ENCODE measurements at places on chromosomes 5 and 9.

- DNase-seq = no peak
Measured at GRCh38 chr9:131116281-131117120, 8.9 kb upstream of the NUP214 start.

- no peak for DNase-seq
Measured at GRCh38 chr5:71922584-71923106, 184.6 kb upstream of the MAP1B start.

DNA sequence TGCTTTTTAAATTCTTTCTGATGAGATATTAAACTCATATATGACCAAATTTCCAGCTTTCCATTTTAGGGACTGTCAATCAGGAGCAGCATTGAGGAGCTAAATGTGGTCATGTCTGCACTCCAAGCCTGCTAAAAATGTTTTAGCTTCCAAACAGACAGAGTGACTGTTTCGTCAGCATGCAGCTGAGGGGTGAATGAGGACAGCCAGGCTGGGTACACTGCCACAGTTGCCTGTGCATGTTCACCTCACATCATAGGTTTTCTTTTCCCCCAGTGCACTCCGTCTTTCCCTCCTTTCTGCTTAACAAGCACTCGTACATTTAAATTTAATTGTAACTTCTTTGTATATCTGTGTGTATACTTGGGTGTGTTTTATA, 138.1 kb downstream of the ARRDC3 start:
- DNase-seq = no peak

GRCh38 chr9:84759300-84759750, 89.8 kb downstream of the NTRK2 start:
- no peak for DNase-seq

DNA sequence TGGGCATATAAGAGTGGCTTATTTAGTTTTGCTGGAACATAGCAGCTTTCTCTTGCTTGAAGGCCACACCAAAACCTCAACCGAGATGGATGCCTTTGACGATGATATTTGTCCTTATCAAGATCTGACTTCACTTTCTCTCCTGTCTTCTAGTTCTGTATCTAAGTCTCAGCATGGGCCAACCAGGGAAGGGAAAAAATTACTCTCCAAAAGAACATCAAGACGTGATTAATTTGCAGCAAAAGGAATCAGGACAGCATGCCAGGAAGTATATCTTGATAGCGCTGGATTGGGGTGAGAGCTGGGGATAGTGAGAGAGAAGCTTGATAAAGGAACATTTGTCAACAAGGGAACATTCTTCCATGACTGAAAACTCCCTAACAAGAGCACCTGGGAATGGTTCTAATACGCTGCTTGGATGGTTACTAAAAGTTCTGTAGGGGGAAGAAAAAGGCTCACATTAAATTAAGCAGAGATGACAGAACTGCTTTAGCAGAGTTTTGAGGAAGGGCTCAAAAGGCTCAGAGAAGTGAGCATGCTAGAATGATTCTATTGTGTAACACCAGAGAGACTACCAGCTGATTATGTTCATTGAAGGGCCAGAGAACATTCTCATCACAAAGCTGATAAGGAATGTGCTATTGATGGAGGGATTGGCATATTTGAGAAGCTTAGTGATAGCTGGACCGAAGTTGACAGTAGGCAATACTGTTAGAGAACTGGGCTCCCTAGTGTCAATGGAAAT, 21.6 kb upstream of the ANXA1 start:
- no peak for DNase-seq

DNA sequence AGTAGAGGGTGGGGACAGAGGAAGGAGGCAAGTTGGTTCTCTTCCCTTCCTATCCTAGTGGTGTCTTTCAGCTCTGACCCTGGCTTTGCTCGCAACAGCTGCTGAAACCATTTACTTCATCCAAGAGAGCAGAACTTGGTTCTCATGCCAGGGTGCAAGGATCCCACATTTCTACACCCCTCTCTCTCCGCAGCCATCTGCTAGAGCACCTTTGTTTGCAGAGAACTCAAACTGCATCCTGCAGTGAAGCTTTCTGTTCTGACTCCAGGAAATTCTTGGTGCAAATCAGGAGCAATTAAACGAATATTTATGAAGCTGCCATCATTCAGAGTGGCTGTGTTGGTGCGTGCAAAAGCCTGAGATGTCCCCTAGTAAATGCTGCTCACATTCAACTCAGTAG, 31.9 kb downstream of the NEUROG1 start:
- DNase-seq = no peak

- DNase-seq = no peak
Measured at GRCh38 chr5:54091307-54092130, 218.9 kb downstream of the ARL15 start.

DNA sequence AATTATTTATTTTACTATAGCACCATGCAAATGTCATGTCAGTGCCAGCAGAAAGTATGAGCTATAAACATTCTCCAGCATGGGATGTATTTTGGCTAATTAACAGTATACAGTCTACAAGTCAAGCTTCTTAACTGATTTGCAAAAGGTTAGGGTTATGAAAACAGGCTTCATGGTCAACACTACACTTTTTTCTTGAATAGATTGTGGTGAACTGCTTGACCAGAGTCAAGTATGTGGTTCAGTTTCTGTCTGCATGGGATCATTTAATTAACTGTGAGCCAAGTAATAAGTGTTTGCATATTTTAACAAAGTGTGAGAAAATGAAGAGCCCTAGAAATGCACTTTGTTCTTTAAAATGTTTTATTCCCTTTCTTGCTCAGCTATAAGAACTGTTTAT, 14.5 kb upstream of the GNAQ start:
- DNase-seq = no peak

Data from NCI-H1930 (cell line).